H4 (cell line): ENCODE measurements at places on chromosomes 5 and 9. TPM values are rescaled to one million over a fixed set of nuclear protein-coding genes. Genes with fewer than 3 reads are reported as not detected.

The STING1 gene
- 14.2 and 15.6 TPM in 2 replicates for total RNA-seq

The CDK9 gene
- 22.8 and 24.8 TPM in 2 replicates for total RNA-seq

The NIM1K gene
- 0.04 TPM in 1 of 2 replicates, not detected in the other for total RNA-seq

The MAMDC4 gene
- 0.12 and 0.15 TPM in 2 replicates for total RNA-seq

The LPAR1 gene
- total RNA-seq: 6.8 and 11.5 TPM in 2 replicates

The SEMA5A gene
- 13.7 and 20.4 TPM in 2 replicates for total RNA-seq

The IL5 gene
- not detected in 2 replicates for total RNA-seq

The IL3 gene
- total RNA-seq: not detected in 2 replicates

The SMIM33 gene
- not detected in 2 replicates for total RNA-seq

The UNC13B gene
- 7.4 and 7.8 TPM in 2 replicates for total RNA-seq

The PDLIM4 gene
- 79.8 and 96.0 TPM in 2 replicates for total RNA-seq

The PCDHB13 gene
- 1.2 and 2.0 TPM in 2 replicates for total RNA-seq

The CDC14B gene
- total RNA-seq: 14.4 TPM in 2 replicates

The MRPL36 gene
- 95.5 and 109 TPM in 2 replicates for total RNA-seq

The CCDC192 gene
- total RNA-seq: not detected in 2 replicates

The ABCA1 gene
- total RNA-seq: 10.9 and 11.6 TPM in 2 replicates

The GCNT4 gene
- total RNA-seq: 0.06 and 0.12 TPM in 2 replicates

The TMEM8B gene
- total RNA-seq: 2.1 and 4.2 TPM in 2 replicates

The ARSI gene
- total RNA-seq: 0.23 TPM in 1 of 2 replicates, not detected in the other

The GMCL2 gene
- total RNA-seq: not detected in 2 replicates
